Activated CD8-positive, alpha-beta memory T cell treated with anti-CD3 and anti-CD28 coated beads for 4 hours (primary cell): ENCODE measurements at places on chromosomes 3 and 15.

DNA sequence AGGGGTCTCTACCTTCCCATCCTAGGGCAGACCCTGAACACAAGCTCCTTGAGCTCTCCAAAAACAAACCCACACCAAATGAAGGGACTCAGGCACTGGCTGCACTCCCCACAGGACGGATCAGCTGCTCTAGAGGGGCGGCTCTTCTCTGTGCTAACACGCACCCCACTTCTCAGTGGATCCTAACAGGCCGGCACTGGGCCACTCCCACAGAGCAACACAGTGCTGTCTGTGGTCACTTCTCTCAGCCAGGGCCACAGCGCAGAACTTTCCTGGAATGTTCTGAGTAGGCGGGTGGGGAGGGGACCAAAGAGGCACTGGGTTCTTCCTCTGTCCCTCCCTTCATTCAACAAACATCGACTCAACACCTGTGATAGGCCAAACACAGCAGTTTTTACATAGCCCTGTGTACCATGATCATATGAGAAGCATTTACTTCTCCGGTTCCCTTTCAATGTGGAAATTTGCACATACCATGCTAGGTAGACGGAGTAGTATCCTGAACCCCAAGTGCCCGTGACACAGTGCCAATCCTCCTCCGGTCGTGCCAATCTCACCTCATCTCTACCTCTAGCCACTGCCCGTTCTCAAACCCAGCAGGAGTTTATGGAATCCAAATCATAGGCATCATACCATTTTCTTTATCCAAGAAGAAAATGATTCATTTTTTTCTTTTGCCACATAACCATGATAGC lies 98.1 kb downstream of the LRIG1 start:
- no peak for DNase-seq

DNA sequence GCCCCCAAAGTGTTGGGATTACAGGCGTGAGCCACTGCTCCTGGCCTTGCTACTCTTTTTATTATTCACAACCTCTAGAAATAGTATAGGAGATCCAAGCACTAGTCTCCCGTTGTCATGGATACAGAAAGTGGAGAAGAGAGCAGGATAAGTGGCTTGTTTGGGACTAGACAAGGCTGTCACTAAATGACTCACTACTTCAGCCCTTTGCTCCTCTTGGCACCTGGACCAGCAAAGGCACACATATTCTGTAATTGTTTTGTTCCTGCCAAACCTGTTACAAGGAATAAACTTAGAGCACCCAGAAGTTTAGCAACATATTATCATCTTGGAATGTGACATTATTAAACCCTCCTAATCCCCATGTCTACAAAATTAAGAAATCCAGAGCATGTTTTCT lies 427.2 kb upstream of the THBS1 start:
- DNase-seq, result no peak

GRCh38 chr15:70704166-70704565 lies 59.2 kb downstream of the UACA start:
- DNase-seq, result no peak

- no peak for DNase-seq
These were observed 1041.2 kb downstream of the TUSC7 start for GRCh38 chr3:117750674-117751269.

DNA sequence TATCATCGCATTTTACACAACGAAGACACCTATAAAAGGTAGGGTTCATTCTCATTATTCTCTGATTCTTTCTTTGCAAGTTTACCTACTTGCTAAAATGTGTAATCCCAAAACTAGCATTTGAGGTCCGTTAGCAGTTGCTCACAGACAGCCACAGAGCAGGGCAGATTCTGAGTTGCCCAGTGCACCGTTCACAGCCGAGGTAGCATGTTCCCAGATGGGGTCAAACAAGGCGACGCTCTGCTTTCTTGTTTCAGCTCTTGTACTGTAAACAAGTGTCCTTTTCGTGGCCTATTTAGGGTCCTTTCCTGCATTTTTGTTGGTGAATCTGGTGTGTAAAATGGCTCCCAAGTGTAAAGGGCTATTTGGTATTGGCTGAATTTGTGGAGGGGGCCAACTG lies 3.1 kb downstream of the PPP1R2 start:
- no peak for DNase-seq

GRCh38 chr15:52496776-52497470 lies 31.8 kb downstream of the MYO5A start:
- DNase-seq, result no peak

DNA sequence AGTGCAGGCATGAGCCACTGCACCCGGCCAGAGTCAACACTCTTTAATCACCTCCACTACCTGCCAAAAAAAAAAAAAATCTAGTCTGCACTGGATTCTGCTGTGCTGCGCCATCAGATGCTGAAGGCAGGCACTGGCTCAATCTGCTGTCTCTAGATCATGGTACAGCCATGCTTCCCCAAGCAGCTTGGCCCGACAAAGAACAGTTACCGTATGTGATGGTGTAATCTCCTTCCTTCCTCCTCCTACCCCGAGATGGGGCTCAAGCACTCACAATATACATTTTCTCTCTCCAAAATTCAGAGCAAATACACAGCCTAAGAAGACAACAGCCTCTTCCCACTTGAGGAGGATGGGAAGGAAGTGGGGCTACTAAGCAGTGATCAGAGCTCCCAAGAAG lies 45.1 kb downstream of the DAPK2 start:
- DNase-seq, result no peak

GRCh38 chr3:59774000-59774399 lies 724.2 kb upstream of the CFAP20DC start:
- DNase-seq, result no peak

- no peak for DNase-seq
These were observed 164.0 kb downstream of the IL20RB start for GRCh38 chr3:137121704-137122314.

DNA sequence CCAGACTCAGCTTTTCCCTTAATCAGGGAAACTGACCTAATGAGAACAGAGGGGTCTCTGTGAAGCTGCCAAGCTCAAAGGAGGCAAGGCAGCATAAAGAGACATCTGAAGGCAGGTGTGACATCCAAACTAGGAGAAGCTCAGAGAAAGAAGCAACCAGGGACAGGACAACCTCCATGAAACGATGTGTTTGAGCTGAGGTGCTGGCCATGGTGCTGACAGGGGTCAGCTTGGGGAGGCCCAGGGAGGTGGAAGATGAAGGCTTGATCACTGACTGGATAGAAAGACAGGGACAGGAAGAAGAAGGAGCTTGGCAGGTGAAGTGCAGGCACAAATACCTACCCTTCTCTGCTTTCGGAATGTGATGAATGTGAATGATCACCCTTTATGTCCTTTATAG lies 179.5 kb upstream of the NSMCE3 start:
- no peak for DNase-seq

- no peak for DNase-seq
These were observed 190.8 kb downstream of the PDCD6IP start for GRCh38 chr3:33989229-33989628.
